Muscle of back (tissue), 13 donors: ENCODE measurements at places on chromosomes 1 and 21. TPM values are rescaled to one million over a fixed set of nuclear protein-coding genes. Genes with fewer than 3 reads are reported as not detected.

The KRTAP13-4 gene
- polyA plus RNA-seq: not detected

The BGLAP gene
- polyA plus RNA-seq: 3.2 TPM

The ATF6 gene
- polyA plus RNA-seq: 17.5 TPM

The FAM78B gene
- polyA plus RNA-seq: 2.1 TPM

GRCh38 chr1:188140958-188141357 is 1312.2 kb downstream of the PLA2G4A start:
- no peak for DNase-seq

DNA sequence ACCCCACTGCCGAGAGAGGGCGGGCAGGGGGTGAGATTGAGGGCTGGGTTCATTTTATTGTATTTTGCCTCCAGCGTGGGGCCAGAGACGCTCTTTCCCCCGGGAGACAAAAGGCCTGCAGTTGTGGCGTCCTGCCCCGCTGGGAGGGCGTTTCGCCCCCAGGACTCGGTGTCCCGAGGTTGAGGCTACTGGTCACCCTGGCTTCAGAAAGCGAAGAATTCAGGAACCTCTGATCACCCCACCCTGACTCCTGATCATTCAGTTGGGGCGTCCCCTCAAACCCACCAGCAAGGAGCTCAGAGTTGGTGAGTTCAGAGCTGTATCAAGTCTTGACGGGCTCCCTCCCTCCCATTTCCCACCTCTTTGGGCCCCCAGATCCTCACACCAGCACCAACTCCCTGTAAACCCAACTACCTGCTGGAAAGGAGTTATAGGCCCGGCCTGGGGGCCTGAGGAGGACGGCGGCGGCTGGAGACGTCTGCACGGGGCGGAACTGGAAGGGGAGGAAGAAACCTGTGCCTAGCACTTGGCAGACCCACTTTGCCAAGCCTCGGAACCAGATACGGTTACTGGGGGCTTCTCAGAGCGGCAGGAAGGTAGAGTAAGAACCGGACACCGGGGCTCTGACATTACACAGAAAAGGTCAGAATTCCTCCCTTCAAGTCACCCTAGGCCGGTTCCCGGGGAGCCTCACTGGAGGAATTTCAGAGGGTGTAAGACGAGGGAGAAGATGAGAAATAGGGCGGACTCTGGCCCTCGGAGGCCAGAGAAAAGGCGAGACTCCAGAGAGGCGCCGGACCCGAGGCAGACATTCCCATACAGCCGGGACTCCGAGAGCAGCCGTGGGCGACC is 761 bp upstream of the PAX7 start:
- DNase-seq: peak; percentile 23

GRCh38 chr1:20507564-20508410 is at the start of gene MUL1:
MUL1 (minus strand) TSS chr1:20508151; CDS start chr1:20508024, 127 bp downstream.
- DNase-seq: peak; percentile 97

- peak; percentile 79 for DNase-seq
Observed at GRCh38 chr1:6935361-6935883, 150.2 kb downstream of the CAMTA1 start.

DNA sequence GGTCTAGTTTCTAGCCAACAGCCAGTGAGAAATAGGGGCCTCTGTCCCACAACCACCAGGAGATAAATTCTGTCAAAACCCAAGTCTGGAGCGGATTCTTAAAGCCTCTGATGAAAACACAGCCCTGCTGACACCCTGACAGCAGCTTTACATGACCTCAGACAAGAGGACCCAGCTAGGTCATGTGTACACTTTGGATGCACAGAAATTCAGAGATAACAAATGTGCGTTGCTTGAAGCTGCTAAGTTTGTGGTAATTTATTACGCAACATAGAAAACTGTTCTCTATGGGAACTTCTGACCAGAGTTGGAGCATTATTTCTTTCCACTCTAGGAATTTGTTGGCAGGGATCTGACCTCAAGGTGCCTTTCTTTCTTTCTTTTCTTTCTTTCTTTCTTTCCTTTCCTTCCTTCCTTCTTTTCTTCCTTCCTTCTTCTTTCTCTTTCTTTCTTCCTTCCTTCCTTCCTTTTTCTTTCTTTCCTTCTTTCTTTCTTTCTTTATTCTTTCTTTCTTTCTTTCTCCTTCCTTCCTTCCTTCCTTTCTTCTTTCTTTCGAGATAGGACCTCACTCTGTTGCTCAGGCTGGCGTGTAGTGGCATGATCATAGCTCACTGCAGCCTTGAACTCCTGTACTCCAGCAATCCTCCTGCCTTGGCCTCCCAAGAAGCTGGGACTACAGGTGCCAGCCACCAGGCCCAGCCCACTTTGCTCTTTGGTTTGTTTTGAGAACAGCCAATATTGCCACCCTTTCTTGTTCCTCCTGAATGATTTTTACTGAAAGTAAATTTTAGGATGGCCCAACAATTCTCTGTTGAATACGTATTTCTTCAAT is 14.9 kb upstream of the HMGCS2 start:
- no peak for DNase-seq

DNA sequence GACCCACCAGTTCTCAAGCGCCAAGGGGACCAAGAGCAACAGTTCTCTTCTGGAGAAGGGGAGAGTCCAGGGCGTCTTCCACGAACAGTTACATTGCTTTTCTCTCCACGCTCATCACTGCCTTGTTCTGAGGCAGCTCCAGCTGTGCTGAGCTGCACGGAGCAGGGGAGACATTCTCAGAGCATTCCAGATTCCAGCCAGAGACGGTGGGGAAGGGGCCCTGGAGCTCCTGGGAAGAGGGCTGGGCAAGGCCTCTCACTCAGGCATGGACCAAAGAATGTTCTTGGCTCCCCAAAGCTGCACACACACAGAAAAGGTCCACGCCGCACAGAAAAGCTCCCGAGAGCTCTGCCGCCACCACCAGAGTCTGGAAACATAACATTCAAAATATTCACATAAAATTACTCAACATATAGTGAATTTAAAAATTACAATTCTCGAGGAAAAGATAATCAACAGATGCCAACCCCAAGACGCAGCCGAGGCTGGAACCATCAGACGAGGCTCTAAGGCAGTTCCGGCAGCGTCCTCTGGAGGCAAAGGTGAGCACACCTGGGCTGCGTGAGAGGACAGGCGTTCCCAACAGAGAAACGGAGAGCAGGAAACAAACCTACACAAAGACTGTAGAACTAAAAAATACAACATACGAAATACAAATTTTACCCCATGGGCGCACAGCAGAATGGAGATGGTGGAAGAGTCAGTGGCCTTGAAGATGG is 40.5 kb downstream of the UBE2G2 start:
- no peak for DNase-seq

- no peak for DNase-seq
Observed at GRCh38 chr1:185477638-185478580, 160.9 kb upstream of the IVNS1ABP start.
